ENCODE measurements at places on chromosomes 2 and 18.

GRCh38 chr2:9017411-9017810 is 13.9 kb upstream of the MBOAT2 start:
- DNase-seq: no peak

DNA sequence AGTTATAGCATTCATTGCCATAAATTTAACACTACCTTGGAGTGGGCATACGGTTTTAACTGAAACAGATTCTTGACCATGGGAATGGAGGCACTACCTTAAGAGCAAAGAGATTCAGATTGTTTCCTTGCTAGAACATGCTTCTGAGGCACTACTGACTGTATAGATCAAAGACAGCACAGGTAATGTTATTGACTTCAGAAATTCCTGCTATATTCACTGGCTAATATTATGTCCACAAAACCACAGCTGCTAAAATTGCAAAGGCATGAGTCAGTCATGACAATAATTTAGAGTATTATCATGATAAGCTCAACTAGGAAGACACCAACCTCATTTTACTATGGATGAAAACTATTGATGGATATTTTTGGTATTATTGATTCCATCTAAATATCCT is 39.4 kb downstream of the SLC8A1 start:
- DNase-seq: no peak

- DNase-seq: no peak
Observed at GRCh38 chr2:23314687-23315086, 70.3 kb upstream of the KLHL29 start.

- DNase-seq: no peak
Observed at GRCh38 chr18:13186687-13187086, 31.9 kb upstream of the LDLRAD4 start.

DNA sequence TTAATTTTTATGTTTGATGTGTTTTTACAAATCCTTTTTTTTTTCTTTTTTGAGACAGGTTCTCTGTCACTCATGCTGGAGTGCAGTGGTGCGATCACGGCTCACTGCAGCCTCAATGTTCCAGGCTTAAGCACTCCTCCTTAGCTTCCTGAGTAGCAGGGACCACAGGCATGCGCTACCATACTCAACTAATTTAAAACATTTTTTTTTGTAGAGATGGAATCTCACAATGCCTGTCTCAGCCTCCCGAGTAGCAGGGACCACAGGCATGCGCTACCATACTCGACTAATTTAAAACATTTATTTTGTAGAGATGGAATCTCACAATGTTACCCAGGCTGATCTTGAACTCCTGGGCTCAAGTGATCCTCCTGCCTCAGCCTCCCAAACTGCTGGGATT is 3.2 kb downstream of the NOTO start:
- no peak for DNase-seq

- no peak for DNase-seq
Observed at GRCh38 chr2:21131861-21132260, 8.1 kb downstream of the TDRD15 start.

DNA sequence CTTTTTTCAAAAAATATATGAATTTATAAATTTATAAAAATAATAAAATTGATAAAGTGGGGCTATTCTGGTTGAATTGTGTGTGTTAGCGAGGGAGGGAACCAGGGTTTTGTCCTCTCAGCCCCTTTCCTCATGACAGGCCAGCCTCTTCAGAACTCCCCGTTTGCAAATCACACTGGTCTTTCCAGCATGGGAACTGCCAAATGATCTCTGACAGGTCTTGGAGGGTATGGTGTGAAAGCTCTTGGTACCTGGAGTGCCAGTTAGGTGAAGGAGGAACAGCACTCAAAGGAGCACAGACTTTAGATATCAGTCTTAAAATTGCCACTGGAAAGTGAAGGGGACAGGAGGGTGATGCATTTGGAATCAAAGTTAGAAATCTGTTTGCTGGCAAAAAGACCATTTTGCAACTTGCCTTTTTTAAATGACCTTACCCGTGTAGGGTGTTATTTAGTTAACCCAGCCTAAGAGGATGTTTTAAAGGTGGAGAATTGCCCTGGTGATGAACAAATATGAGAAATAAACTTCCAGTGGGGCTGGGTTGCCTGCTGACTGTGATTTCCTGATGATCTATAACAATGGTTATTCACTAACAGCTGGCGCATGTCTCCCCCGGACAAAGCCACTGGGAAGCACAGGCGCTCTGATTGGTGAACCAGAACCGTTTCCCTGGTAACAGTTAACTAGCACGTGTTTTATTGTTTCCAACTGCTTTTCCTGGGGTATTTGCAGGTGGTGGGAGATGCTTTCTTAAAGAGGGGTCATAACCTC is 85.3 kb upstream of the EFEMP1 start:
- DNase-seq: no peak

GRCh38 chr2:156191527-156191926 is 141.0 kb downstream of the NR4A2 start:
- no peak for DNase-seq

- no peak for DNase-seq
Observed at GRCh38 chr18:70234667-70235459, 29.4 kb upstream of the RTTN start.

GRCh38 chr2:24207359-24207758 is 32.5 kb downstream of the FAM228A start:
- DNase-seq: no peak

- no peak for DNase-seq
Observed at GRCh38 chr18:62289047-62289446, 36.1 kb upstream of the TNFRSF11A start.

- no peak for DNase-seq
Observed at GRCh38 chr2:118811514-118812115, 35.8 kb downstream of the EN1 start.

DNA sequence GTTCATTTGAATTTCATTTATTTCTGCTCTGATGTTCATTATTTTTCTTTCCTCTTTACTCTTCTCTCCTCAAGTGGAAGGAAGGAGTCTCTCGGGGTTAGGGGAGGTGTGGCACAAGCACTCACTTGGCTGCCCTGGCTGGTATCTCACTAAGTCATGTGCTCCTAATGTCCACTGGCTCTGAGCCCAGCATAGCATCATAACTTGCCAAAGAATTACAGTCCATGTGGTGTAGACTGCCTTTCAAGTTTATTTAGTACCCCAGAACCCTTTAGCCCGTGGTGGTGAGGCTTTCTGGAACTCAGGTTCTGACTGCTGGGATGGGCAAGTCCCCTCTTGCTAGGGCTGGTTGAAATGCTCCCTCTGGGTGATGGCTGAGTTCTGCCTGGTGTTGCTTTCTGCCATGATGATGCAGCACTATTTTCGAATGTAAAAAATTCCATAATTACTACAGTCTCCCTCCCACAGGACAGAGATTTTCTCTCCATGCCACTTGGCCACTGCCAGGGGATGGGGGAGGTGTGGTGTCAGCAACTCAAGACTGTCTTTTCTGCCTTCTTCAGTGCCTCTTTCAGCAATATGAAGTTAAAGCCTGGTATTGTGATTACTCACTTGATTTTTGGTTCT is 22.2 kb downstream of the SPAG16 start:
- DNase-seq: no peak

- DNase-seq: no peak
Observed at GRCh38 chr2:240965296-240965904, 33.0 kb upstream of the SNED1 start.

DNA sequence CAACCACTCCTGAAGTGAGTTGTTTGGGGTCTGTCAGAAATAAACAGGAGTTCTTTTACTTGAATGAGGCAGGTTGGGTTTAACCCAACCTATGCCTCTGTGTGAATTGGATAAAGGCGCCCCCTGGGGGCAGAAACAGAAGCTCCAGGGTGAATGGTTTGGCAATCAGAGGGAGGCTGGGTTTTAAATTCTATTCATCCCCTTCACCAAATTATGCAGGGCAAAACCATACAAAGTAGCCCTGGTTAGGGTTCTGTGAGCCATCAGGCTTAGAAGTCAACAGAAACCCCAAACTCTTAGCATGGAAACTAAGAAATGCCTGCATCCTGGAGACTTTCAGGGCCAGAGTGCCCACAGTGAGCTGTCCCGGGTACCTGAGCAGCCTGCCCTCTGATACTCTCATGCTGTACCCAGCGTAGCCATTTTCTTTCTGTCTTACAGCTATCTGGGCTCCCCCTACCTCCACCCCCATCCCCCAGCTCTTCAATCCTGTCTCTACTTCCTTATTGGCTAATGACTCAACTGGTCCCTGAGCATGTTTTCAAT is 241.5 kb downstream of the ICOS start:
- DNase-seq: peak; percentile 74

GRCh38 chr2:70425682-70426301 is 123.9 kb upstream of the FAM136A start:
- DNase-seq: no peak

GRCh38 chr2:161250864-161251436 is 57.3 kb upstream of the PSMD14 start:
- DNase-seq: no peak

GRCh38 chr2:85936421-85937068 is 47.8 kb upstream of the ST3GAL5 start:
- no peak for DNase-seq

DNA sequence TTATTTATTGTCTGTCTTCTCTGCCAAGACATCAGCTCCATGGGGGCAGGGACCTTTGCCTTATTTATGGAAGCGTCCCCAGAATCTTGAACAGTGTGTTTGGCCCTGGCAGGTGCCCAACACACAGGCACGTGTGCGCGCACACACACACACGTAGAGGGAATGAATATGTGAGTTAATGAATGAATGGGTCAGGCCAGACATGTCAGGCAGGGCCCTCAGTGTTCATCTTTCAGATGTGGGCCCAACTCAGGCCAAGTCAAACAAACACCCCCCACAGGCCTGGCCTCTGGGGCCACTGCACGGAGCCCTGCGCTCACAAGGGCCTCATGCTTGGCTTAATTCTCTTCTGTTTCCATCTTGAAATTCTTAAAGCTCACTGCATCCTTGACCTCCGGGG is 54.1 kb downstream of the DYSF start:
- DNase-seq: no peak

GRCh38 chr2:61632276-61633169 is 94.4 kb upstream of the XPO1 start:
- DNase-seq: no peak

- no peak for DNase-seq
Observed at GRCh38 chr2:144503242-144503641, 16.7 kb downstream of the ZEB2 start.

- DNase-seq: no peak
Observed at GRCh38 chr18:45328296-45328695, 287.0 kb upstream of the SLC14A2 start.

Measured in CD4-positive, alpha-beta T cell (primary cell).